NCI-H187 treated with DMSO at 0.1 percent for 48 hours (cell line): ENCODE measurements at places on chromosomes 5 and 9.

- DNase-seq, result no peak
These were observed 300.9 kb downstream of the RFX3 start for GRCh38 chr9:3224931-3225330.

- no peak for DNase-seq
These were observed 50.1 kb upstream of the GLRX start for GRCh38 chr5:95872346-95873268.

DNA sequence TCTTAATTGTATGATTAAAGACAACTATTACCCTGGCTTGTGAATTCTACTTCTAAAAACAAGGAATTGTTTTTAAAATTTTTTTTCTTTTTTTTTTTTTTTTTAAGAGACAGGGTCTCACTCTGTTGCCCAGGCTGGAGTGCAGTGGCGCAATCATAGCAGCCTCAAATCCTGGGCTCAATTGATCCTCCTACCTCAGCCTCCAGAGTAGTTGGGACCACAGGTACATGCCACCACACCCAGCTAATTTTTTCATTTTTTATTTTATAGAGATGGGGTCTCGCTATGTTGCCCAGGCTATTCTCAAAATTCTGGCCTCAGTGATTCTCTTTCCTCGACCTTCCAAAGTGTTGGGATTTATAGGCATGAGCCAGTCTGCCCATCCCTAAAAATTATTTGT lies 62.3 kb downstream of the HABP4 start:
- no peak for DNase-seq

GRCh38 chr9:134533850-134534588 lies 107.6 kb upstream of the COL5A1 start:
- DNase-seq, result no peak

DNA sequence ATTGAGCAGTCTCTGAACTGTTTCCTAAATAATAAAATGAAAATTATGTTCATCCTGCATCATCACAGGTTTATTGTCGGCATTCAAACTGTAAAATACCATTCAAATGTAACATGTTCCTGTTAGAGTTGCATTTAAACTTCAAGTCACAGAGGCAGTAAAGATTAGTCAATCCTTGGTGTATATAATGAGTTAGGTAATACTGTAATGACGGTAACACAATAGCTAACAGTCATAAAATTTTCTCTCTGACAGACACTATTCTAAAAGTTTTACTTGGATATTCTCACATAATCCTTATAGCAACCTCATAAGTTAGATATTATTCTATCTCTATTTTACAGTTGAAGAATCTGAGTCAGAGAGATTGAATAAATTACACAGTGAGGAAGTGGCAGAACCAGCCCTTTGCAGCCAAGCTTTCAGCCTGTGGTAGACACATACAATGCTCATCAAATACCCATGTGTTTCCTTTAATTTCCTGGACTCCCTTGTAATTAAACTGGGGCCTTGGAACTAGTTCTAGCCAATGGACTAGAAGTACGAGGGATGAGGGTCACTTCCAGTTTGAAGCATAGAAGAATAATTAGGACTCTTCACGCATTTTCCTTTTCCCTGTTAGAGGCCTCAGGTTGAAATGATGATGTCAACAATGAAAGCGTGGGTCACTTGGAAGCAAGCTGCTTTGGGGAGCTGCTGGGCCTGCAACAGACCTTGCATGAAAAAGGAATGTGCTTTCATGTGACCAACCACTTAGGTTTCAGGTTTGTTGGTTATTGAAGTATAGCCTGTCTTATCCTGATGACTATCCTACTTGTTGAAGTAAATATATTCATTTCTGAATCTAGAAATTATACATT lies 12.3 kb upstream of the CAST start:
- DNase-seq, result no peak

DNA sequence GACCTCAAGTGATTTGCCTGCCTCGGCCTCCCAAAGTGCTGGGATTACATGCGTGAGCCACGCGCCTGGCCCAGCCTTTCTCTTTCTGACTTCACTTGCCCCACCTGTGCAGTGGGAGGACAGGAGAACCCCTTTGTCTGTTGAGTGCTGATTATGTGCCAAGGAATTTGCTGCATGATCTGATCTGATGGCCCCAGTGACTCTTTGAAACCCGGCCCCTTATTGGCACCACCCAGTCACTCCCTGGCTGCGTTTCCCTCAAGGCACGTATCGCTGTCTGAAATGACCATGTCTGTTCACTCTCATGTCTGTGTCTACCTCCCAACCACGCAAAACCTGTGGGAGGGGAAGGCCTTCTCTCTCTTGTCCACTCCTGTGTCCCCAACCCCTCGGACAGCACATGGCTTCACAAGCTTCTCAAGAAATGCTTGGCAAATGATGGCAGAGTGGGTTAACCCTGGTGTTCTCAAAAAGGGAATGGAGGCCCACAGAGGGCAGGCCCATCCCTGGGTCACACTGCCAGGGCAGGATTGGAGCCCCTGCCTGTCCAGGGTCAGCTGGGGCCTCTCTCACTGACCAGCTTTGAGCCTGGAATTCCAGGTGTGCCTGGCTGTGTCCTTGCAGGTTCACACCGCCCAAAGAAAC lies 21.9 kb downstream of the NEK6 start:
- no peak for DNase-seq

GRCh38 chr9:826500-827280 lies 14.8 kb upstream of the DMRT1 start:
- DNase-seq, result no peak

DNA sequence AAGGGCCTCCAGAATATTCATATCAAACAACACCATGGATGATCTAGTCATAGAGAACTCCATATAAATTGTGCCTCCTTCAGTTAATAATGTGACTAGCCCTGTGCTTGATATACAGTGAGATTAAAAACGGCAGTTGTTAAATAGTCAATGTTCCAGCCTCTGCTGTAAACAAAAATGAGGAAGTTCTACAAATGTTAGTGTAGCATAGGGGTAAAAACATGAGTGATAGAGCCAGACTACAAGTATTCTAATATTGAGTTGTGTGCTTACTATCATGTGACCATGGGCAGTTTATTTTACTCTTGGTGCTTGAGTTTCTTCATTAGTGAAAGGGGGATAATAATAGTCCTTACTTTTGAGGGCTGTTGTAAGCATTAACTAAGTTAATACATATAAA lies 43.3 kb upstream of the SLCO6A1 start:
- DNase-seq, result no peak

GRCh38 chr5:120638449-120638848 lies 174.3 kb downstream of the PRR16 start:
- no peak for DNase-seq

DNA sequence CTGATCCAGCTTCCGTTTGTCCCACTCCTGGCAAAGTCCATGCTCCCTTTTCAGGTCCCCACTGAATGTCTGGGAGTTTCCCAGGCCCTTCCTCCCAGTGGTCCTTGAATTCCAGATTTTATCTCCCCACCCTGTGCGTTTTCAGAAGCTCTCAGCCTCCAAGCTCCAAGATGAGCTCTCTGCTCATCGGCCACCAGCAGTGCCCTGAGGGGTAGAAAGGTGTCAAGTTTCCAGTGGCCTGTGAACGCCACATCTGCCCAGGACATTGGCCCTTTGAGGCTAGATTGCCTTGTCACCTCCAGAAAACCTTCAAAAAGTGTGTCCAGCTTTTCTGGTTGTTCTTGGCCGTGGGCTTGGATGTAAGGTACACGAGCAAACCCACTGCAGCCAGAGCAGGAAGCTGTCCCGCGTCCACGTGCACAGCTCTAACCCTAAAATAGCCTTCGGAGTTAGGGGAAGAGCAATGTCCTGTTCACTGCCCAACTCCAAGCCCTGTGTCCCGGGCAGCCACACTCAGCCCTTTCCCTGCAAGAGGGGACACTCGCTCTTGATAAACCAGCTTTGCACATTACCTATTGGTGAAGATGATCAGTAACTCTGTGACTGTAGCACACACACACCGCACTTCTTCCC lies 10.9 kb upstream of the LRRC14B start:
- DNase-seq, result no peak

- DNase-seq, result no peak
These were observed 45.2 kb downstream of the FGD3 start for GRCh38 chr9:92992549-92992948.
